Hepatocyte (in vitro differentiated cells): ENCODE measurements at places on chromosomes 5 and 9. TPM values are rescaled to one million over a fixed set of nuclear protein-coding genes. Genes with fewer than 3 reads are reported as not detected.
A peak's percentile ranks its signal among the peaks of the same experiment; 100 is the strongest.

GRCh38 chr5:170582644-170583330, 79.0 kb downstream of the KCNIP1 start:
- no peak for DNase-seq

DNA sequence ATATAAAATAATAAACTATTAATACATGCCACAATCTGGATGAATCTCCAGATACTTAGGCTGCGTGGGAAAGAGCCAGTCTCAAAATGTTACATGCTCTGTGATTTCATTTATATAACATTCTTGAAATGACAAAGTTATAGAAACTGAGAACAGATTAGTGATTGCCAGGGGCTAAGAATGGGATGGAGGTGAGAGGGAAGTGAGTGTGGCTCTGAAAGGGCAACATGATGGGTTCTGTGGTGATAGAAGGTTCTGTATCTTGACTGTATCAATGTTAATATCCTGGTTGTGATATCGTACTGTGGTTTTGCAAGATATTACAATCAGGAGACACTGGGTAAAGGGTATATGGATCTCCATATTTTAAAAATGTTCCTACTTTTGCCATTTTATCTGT, 50.7 kb downstream of the SPEF2 start:
- no peak for DNase-seq

- no peak for DNase-seq
Observed at GRCh38 chr9:2125906-2126305, 110.8 kb downstream of the SMARCA2 start.

- no peak for DNase-seq
Observed at GRCh38 chr5:38434966-38435705, 121.3 kb downstream of the LIFR start.

- no peak for DNase-seq
Observed at GRCh38 chr5:66647146-66647856, 51.1 kb downstream of the MAST4 start.

DNA sequence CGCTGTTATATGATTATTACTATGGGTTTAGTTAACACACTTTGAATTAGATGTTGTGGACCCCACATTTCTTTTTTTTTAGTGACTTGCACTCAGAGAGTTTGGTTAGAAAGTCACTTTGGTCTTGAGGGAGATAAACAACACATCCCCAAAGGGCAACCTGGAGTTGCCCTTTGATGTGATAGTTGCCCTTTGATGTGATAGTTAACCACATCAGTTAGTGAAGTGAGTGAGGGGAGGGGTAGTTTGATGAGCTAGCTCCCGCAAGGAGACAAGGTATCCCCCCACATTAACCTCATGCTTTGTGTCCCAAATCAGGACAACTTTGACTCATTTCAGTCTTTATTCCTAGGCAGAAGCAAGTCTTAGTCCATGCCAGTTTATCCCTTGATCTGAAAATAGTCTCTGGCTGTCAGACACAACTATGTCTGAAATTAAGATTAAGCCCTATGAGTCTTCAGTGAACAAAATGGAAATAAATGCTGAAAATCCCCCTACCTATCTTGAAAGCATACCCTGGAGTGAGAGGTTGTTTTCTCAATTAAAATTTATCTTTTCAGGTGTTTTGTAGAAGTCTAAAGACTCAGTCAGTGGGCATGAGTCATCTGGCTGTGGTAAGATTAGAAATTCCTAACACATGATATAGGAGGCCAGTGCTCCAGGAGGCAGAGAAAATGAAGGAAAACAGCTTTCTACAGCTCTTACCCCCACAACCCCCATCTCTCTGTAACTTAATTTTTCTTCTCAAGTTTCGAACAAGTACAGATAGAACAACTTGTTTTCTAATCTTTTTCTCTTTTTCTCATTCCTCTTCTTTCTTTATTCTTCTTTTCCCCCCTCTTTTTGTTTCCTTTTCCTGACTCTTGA, 208.9 kb upstream of the DMRTA1 start:
- peak; percentile 63 for DNase-seq

KIF2A gene
- polyA plus RNA-seq = 28.3 and 35.2 TPM in 2 replicates
